ENCODE measurements at places on chromosomes 13 and 19.

DNA sequence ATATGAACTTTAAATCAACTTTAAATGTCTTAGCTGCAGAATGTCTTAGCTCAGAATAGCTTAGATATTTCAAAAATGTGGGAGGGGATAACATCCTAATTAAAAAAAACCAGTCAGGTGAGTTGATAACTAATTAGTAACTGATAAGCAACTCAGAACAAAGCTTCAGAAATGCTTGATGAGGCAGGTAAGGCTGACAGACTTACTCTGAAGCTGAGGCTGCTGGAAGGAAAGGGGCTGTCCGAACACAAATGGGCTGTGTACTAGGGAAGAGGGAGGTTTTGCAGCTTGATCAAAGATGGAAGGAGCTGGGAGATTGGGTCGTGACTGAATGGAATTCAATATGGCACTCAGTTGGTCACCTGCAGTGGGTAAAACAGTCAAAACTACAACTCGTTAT is 91.2 kb upstream of the FBXL3 start:
- DNase-seq, result no peak

GRCh38 chr13:80685942-80686341 is 345.0 kb upstream of the SPRY2 start:
- DNase-seq, result no peak

DNA sequence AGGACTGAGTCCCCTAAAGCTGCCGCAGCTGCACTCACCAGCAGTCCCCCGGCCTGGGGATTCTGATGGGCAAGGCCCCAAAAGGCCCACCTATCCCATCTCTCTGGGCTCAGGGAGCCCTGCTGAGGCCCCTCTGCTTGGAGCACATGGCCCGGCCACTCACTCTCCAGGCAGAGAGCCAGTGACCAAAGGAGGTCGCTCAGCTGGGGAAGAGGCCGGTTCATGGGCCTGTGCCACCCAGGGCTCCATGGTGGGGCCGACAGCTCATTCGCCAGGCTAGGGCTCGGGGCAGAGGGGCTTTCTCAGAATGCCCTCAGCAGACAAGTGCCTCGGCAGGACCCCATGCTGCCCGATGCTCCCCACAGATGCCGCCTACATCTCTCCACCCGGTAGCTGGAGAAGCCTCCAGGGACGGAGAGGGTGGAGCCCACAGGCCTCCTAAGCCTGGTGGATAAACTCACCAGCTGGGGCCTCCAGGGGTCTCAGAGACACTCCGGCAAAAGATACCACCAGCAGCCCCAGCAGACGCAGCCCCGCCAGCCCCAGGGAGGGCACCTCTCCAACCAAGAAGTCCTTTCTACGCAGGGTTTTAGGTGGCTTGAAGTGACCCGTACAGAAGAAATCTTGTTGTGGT is 54.4 kb downstream of the MLLT1 start:
- no peak for DNase-seq

GRCh38 chr19:11166281-11167142 is 10.9 kb upstream of the SPC24 start:
- no peak for DNase-seq

GRCh38 chr13:109226631-109227030 is 559.8 kb downstream of the IRS2 start:
- no peak for DNase-seq

GRCh38 chr19:4089400-4089908 is 22.8 kb upstream of the ZBTB7A start:
- no peak for DNase-seq

DNA sequence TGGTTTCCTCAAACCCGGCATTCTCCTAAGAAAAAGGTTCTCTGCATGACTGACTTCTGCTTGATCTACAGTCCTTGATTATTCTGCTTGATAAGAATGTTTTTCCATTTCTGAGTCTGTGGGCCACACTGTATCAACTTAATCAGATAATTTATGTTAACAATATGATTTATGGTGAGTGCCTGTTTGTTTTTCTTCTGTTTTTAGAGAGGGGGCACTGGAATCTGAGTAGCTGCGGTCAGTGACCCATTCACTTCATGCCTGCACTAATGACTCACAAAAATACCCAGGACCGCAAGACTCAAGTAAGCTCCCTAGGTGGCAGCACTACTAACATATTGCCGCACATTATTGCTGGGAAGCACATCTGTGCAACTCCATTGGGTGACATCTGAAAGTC is 542.3 kb upstream of the ATXN8OS start:
- no peak for DNase-seq

DNA sequence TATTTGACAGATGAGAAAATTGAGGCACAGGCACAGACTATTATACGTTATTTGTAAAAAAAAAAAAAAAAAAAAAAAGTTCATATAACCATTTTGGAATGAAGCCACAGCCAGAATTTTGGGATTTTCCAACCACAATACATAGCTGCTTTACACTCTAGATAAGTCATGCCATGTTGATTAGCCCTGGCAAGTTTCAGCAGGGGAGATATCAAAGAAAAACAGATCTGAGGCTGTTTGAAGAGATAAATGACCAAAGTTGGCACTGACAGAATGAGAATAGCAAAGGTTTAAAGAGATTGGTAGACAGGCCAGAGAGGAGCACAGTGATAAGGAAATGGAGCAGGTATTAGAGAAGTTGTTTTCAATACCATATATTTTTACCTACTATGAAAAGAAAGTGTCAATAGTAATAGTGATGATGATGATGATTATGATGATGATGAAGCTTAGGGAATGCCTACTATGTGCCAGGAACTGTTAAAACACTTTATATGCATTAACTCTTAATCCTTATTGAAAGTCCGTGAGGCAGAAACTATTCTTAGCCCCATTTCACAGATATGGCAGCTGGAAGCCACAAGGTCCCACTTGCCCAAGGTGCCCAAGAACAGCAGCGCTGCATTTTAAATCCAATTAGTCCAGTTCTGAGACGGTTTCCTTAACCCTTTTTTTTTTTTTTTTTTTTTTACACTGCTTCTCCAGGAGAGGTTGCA is 105.5 kb downstream of the MBNL2 start:
- DNase-seq, result no peak

DNA sequence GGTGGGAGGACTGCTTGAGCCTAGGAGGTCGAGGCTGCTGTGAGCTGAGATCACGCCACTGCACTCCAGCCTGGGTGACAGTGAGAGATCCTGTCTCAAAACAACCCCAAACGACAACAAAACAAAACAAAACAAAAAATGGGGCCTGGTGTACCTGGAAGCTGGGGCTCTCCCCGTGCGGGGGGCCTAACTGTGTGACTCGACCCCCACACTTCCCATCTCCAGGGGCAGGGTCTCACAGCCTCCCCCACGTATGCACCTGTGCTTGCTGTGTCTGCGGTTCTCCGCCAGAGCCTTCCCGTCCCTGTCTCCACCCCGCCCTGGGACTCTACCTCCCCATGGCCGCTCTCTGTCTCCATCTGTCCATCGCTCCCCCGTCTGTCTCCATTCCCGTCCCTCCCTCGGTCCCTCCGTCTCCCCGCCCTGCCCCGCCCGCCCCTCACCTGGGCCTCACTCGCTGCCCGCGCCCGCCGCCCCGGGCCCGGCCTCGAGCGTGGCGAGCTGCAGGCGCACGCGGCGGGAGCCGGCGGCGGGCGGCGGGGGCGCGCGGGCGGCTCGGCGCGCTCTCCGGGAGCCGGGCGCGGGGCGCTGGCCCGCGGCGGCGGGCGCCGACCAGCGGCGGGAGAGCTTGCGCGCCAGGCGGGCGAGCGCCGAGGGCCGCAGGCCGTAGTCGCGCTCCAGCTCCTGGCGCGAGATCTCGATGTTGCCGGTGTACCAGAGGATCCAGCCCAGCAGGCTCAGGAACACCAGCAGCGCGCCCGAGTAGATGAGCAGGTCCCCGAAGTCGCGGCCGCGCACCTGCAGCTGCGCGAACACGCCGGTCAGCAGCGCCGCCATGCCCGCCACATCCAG is 587 bp downstream of the TMEM238 start:
- no peak for DNase-seq

- no peak for DNase-seq
These were observed 9.8 kb downstream of the ZGLP1 start for GRCh38 chr19:10299545-10300458.

- DNase-seq, result peak; percentile 54
These were observed 119.5 kb upstream of the MCF2L start for GRCh38 chr13:112849500-112849899.

DNA sequence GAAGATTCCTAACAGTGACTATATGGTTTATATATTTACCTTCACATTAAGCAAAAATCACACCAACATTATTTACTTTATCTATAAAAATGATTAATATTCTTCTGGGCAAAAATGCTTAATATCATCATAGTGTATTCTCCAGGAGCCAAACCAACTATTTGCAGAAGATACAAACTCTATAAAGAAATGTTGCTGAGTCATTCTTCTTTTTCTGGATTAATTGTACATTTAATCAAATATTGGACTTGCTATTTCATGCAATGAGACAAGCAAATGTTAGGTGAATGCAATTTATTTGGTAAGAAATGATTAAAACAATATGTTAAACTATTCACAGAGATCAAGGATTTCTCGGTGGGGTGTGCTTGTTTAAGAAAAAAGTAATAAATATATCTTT is 1075.8 kb downstream of the PCDH9 start:
- DNase-seq, result no peak

GRCh38 chr13:38166116-38166515 is 183.5 kb upstream of the UFM1 start:
- DNase-seq, result no peak

DNA sequence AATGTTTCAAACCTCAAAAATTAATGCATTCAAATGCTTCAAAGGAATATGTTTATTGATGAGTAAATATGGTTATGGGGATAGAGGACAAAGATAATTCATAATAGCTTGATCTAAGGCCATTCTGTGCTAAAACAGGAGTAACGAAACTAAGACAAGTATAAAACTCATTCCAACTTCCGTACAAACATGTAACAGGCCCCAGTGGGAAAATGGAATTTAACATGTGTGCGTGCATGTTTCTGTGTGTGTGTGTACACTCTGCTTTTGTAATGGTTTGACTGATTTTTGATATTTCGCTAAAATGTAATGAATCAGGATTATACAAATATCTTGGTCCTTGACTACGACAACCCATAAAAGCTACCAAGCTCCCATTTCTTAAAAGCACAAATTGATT is 91.0 kb downstream of the KLF12 start:
- no peak for DNase-seq

DNA sequence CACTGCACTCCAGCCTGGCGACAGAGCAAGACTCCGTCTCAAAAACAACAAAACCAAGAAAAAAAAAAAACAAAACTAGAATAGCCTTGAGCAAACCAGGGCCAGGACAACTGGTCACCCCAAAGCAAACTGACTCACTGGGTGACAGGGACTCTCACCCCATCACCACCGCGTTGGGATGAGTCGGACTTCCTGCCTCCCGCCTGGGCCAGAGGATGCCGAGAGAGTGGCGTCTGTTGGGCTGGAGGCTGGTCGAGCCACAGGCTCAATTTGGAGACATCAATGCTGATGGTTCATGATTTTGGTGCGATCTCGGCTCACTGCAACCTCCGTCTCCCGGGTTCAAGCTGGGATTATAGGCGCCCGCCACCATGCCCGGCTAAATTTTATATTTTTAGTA is 11.6 kb downstream of the TMPRSS9 start:
- DNase-seq, result no peak

GRCh38 chr19:2494084-2494446 is 18.1 kb downstream of the GADD45B start:
- no peak for DNase-seq

DNA sequence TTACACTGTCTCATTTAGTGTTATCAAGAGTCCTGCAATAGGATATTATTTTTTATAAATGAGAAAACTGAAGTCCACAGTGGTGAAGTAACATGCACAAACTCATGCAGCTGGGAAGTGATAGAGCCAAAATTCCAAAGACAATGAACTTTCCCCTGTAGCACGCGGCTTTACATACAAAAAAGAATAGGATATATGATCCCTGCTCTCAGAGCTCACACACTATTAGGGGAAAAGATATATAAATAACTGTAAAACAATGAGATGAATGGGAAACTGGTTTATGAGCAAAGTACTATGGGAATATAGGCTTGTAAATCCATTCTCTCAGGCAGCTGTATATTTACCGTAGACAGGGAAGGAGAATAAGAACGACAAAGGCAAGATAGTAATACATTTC is 39.7 kb downstream of the THSD1 start:
- peak; percentile 35 for DNase-seq

GRCh38 chr19:46402725-46403124 is 10.6 kb downstream of the CCDC8 start:
- DNase-seq, result no peak

GRCh38 chr19:37991176-37991835 is 84.3 kb downstream of the SIPA1L3 start:
- no peak for DNase-seq

GRCh38 chr13:76610819-76611415 is 275.3 kb downstream of the KCTD12 start:
- DNase-seq, result no peak

DNA sequence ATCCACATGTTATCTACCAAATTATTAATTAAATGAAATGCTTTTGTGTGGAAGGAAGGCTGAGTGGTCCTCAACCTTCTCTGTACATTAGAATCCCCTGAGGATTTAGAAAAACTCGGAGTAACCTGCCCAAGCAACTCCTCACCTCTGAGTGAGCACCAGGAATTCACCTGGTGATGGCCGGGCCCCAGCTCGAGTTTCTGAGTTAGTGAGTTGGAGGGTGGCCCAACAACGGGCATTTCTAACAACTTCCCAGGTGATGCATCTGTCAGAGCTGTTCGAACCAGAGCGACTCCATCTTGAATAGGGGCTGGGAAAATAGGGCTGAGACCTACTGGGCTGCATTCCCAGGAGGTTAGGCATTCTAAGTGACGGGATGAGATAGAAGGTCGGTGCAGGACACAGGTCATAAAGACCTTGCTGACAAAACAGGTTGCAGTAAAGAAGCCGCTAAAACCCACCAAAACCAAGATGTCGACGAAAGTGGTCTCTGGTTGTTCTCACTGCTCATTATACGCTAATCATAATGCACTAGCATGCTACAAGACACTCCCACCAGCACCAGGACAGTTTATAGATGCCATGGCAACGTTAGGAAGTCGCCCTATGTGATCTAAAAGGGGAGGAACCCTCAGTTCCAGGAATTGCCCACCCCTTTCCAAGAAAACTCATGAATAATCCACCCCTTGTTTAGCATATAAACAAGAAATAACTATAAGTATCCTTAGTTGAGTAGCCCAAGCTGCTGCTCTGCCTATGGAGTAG is 44.2 kb upstream of the SHISA2 start:
- no peak for DNase-seq

DNA sequence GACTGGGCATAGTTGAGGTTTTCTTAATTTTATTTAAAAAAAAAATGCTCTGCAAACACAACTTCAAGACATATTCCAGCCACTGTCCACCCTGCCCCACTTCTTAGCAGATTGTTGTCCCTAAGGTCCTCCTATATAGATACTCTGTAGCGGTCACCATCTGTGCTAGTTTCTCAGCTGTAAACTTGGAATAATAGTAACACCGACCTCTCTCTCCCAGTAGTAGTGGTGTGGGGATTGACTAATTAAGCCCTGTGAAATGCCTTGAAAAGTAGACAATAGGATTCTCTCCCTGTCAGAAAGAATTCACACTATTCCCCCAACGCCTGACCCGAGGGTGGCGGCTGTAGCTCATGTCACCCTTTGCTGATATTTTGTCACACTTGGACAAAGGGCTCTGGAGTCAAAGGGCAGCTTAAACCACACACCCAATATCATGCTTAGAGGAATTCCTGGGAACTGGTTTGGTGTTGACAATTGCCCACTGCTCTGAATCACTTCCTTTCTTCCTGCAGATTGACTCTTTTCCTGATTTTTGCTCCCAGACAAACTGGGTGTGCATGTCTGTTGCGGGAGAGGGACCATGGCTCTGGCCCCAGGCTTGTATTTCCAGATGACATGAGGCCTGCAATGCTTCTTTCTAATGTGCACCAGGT is 9.2 kb upstream of the SERP2 start:
- no peak for DNase-seq

Data from LNCaP clone FGC (cell line).